ENCODE measurements at places on chromosomes 2 and 18. TPM values are rescaled to one million over a fixed set of nuclear protein-coding genes. Genes with fewer than 3 reads are reported as not detected.
A peak's percentile ranks its signal among the peaks of the same experiment; 100 is the strongest.

The GKN2 gene
- not detected for total RNA-seq

The NAB1 gene
- 53.7 TPM for total RNA-seq

The FASTKD2 gene
- total RNA-seq, result 33.2 TPM

The DNAJC5G gene
- total RNA-seq, result not detected

The REG3A gene
- not detected for total RNA-seq

The RAD51AP2 gene
- not detected for total RNA-seq

The APLF gene
- total RNA-seq, result 21.7 TPM

DNA sequence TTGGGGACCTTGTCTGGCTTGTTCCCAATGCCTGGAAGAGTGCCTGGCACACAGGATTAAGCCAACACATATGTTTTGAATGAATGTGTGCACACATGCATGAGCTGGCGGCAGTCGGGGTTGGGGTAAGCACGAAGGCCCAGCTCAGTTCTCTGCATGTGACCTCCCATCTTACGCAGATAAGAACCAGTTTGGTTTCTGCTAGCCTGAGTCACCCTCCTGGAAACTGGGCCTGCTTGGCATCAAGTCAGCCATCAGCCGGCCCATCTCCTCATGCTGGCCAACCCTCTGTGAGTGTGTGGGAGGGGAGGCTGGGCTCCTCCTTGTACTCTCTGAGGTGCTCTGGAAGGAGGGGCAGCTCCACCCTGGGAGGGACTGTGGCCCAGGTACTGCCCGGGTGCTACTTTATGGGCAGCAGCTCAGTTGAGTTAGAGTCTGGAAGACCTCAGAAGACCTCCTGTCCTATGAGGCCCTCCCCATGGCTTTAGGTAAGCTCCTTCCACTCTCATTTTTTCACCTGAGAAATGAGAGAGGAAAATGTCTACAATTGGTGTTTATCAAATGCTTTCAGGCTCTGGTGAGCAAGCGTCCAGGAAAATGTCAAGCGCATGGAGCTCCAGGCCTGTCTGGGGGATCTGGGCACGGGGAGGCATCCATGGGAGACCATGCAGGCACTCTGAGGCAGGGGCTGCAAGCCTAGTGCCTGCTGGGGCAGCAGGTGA lies 9.7 kb upstream of the IL1RN start:
- no peak for DNase-seq
- H3K27ac ChIP-seq, result no peak overlapping the region
- no peaks in the 10 kb centered on the region for H3K27me3 ChIP-seq
- H3K36me3 ChIP-seq, result no peaks in the 10 kb centered on the region

DNA sequence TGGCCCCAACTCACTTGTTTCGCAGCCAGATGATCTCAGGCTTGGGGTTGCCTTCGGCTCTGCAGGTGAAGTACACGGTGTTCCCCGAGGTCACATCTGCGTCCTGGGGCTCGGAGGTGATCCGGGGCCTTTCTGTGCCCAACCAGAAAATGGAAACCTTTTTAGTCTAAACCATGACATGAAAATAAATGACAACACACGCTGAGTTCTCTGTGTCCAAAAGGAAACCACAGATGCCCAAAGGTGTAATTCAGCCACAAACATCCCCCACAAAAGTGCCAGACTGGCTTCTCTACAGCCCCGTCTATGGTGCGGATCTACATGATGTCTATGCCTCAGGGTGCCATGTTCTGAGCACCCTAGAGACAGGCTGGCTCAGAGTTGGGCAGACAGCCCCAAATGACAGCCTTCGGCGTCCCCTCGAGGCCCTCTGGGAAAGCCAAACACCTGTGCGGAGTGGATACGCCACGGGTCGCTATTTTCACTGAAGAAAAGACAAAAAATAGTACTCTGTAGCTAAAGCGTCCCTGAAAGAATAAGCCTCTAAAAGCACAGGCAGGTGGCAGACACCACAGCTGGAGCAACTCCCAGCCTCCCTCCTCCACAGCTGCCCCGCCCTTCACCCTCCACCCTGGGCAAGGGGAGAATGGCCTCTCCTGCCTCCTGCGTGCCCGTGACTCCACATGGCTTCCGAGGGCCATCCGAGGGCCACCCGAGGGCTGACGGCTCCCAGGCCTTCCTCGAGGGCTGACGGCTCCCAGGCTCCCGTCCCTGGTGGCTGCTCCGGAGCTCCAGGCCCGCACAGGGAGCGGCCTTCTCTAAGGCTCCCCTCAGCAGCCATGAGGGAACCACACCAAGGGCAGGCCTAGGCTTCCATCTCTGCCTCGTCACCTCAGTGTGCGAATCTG lies 67.1 kb downstream of the PXDN start:
- H3K27ac ChIP-seq, result peak overlapping the region; percentile 84
- peak; percentile 57 for DNase-seq
- H3K36me3 ChIP-seq, result peaks cover 39% of the 10 kb centered on the region
- H3K27me3 ChIP-seq, result no peaks in the 10 kb centered on the region
- H3K4me3 ChIP-seq, result no peak overlapping the region
- peaks cover 36% of the 10 kb centered on the region for H3K4me1 ChIP-seq

DNA sequence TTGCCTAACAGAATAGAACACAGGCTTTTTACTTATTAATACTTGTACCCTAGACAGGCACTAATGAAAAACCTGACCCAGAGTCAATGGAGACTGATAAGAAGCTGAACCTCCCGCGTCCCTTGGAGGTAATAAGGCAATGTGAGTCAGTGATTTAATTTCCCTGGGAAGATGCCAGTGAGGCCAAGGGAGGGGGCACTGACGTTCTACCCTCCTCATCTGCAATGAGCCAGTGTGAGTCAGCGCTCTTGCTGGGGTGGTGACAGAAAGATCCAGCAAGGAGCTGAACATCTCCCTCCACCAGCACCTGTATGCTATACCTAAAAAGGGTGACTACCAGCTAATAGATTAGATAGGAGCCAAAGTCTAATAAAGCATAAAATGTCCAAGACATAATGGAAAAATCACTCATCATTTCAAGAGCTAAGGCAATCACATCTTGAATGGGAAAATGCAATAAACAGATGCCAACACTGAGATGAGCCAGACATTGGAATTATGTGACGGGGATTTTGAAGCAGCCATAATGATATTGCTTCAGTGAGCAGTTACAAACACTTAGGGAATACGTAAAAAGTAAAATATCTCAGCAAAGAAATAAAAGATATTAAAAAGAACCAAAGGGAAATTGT lies 116.9 kb downstream of the TPGS2 start:
- no peaks in the 10 kb centered on the region for H3K36me3 ChIP-seq
- H3K4me3 ChIP-seq, result no peak overlapping the region
- H3K27me3 ChIP-seq, result no peaks in the 10 kb centered on the region

GRCh38 chr2:236575510-236575909 lies 5.9 kb downstream of the ACKR3 start:
- peak overlapping the region; percentile 56 for H3K27ac ChIP-seq
- H3K4me3 ChIP-seq, result no peak overlapping the region
- H3K4me1 ChIP-seq, result no peaks in the 10 kb centered on the region
- H3K36me3 ChIP-seq, result no peaks in the 10 kb centered on the region
- no peaks in the 10 kb centered on the region for H3K27me3 ChIP-seq
- DNase-seq, result peak; percentile 54

- H3K4me3 ChIP-seq, result no peak within 1 kb of the TSS
- H3K27me3 ChIP-seq, result no peaks in the 10 kb centered on the region
- no peaks in the 10 kb centered on the region for H3K36me3 ChIP-seq
- no peak for DNase-seq
- H3K27ac ChIP-seq, result no peak within 1 kb of the TSS
Measured at GRCh38 chr2:112784199-112785189, at the start of gene IL1A. TSS of gene IL1A (minus strand) at chr2:112784493. CDS start at chr2:112783770, 723 bp downstream.

DNA sequence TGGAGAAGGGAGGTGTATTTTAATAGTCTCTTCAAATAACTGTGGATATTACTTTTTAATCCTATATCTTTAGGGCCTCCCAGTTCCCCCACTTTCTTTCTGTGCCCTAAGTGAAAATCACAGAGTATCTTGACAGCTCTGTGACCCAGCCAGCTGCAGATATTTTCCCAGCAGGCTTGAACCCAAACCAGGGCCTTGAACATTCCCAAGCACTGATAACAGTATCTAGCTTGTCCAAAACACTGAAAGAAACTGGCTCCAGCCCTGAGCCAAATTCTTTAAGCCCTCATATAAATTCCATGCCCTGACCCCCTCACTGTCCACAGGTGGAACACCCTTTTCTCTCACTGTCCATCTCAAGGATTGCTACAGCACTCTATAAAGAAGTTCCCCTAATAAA lies 388.1 kb upstream of the CHAC2 start:
- DNase-seq, result no peak
- no peak overlapping the region for H3K4me3 ChIP-seq
- no peak overlapping the region for H3K27ac ChIP-seq
- no peaks in the 10 kb centered on the region for H3K27me3 ChIP-seq

GRCh38 chr2:107064750-107065149 lies 178.8 kb upstream of the ST6GAL2 start:
- DNase-seq, result no peak
- H3K36me3 ChIP-seq, result no peaks in the 10 kb centered on the region
- no peaks in the 10 kb centered on the region for H3K27me3 ChIP-seq
- H3K4me1 ChIP-seq, result no peaks in the 10 kb centered on the region

DNA sequence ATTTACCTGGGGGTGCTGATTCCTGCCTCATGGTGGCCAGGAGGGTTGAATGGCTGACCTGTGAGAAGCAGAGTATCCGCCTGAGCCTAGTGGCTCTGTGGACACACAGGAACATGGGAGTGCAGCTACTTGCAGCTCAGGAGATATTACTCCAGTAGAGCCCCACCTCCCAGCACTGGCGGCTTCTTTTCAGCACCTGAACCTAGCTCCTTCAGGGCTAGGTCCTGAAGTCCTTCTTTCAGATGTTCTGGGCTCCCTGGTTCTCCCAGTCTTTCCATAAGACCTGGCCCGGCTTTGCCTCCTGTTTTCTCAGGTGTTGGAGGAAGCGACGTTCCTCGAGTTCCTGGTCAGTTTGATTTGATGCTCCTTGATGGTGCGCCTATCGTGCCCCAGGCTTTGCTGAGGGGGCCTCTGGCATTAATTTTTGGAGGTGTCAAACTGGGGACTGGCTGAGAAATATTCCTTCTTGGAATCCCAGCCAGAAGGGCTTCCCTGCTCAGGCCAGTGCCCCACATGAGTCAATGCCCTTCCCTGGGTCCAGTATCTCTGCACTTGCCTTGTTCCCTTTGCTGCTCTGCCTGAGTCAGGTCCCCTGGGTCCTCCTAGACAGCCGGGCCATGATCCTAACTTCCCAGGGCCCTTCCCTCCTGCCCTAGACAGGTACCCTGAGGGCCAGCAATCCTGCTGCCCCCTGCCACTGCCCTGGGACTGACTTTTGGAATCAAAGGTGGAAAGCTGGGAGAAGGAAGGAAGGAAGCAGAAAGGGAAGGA lies 110.7 kb upstream of the HAAO start:
- H3K27ac ChIP-seq, result peak overlapping the region; percentile 25
- no peak overlapping the region for H3K4me3 ChIP-seq
- H3K36me3 ChIP-seq, result no peaks in the 10 kb centered on the region
- no peaks in the 10 kb centered on the region for H3K4me1 ChIP-seq

GRCh38 chr2:129087133-129087813 lies 768.6 kb upstream of the HS6ST1 start:
- H3K27me3 ChIP-seq, result no peaks in the 10 kb centered on the region
- no peaks in the 10 kb centered on the region for H3K4me1 ChIP-seq
- no peak overlapping the region for H3K27ac ChIP-seq
- H3K36me3 ChIP-seq, result no peaks in the 10 kb centered on the region

GRCh38 chr2:71358931-71359671 lies 27.5 kb downstream of the ZNF638 start:
- H3K27ac ChIP-seq, result no peak overlapping the region
- no peak overlapping the region for H3K4me3 ChIP-seq
- H3K36me3 ChIP-seq, result peaks cover 79% of the 10 kb centered on the region
- no peaks in the 10 kb centered on the region for H3K4me1 ChIP-seq
- DNase-seq, result no peak

DNA sequence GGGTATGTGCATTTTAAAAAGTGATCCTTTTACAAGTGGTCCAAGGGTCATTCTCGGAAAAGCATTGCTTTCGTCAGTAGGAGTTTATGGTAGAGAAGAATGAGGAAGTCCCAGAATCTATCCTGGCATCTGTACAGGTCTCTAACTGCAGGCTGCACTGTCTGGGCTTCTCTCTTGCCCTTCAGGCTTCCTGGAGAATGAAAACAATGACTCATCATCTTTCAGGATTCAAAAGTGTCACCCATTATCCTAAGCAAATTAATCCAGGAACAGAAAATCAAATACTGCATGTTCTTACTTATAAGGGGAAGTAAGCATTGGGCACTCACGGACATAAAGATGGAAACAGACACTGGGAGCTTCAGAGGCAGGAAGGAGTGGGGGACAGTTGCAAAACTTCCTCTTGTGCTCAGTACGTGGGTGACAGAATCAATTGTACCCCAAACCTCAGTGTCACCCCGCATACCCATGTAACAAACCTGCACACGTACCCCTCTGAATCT lies 60.2 kb upstream of the TXNDC2 start:
- H3K4me1 ChIP-seq, result peaks cover 56% of the 10 kb centered on the region
- DNase-seq, result no peak
- no peaks in the 10 kb centered on the region for H3K27me3 ChIP-seq
- peak overlapping the region; percentile 81 for H3K27ac ChIP-seq
- no peaks in the 10 kb centered on the region for H3K36me3 ChIP-seq

DNA sequence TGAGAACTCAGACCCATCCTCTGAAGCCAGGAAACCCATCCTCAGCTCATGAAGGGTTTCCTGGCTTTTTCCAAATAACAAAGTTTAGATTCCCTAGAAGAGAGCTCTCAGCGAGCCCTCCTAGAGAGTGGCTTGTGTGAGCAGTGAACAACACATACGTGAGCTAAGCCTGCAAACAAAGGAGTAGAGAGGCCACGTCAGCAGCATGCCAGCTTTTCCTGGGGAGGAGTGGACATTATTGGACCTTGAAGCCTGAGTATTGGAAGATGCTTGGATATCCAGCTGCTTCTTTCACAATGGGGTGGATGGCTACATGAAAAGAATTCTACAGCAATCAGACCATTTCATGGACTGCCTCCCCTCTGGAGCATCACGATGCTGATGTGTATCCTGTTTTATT lies 21.1 kb downstream of the KIF5C start:
- H3K4me3 ChIP-seq, result no peak overlapping the region
- H3K27ac ChIP-seq, result no peak overlapping the region
- no peaks in the 10 kb centered on the region for H3K4me1 ChIP-seq
- no peaks in the 10 kb centered on the region for H3K27me3 ChIP-seq
- no peak for DNase-seq

DNA sequence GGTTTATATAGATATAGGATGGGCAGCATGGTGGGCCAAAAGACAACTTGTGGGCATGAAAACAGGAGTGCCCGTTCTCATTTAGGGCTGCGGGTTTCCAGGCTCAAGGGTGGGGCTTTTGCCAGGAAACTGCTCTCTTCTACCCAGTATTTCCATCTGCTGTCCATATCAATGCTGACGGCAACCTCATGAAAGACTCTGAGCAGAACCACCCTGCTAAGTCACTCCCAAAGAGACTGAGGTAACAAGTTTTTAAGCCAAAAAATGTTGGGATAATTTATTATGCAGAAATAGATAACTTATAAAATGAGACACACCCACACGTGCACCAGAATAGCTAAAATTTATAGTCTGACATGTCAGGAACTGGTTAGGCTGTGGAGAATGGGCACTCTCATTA lies 36.1 kb upstream of the MPPE1 start:
- no peak overlapping the region for H3K4me3 ChIP-seq
- no peak overlapping the region for H3K27ac ChIP-seq
- no peaks in the 10 kb centered on the region for H3K4me1 ChIP-seq
- DNase-seq, result no peak
- no peaks in the 10 kb centered on the region for H3K27me3 ChIP-seq

Data from sigmoid colon (tissue), 7 donors.